ENCODE measurements at places on chromosomes 13 and 19.

GRCh38 chr13:85993567-85993966 is 194.3 kb upstream of the SLITRK6 start:
- no peak for DNase-seq

DNA sequence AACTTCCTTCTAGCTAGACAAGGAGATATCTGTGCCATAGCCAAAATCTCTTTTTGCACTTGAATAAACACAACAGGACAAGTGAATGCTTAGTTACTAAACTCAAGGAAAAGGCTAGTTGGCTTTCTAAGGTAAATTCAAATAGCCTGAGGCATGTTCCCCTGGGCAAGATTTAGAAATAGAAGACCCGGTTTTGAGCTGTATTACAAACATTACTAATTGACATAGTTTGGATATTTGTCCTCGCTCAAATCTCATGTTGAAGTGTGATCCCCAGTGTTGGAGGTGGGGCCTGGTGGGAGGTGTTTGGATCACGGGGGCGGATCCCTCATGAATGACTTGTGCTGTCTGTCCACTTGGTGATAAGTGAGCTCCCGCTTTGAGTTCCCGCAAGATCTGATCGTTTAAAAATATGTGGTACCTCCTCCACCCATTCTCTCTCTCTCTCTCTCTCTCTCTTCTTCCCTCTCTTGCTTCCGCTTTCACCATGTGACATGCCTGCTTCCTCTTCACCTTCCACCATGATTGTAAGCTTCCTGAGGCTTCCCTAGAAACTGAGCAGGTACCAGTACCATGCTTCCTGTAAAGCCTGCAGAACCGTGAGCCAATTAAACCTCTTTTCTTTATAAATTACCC is 3.9 kb upstream of the KBTBD6 start:
- DNase-seq, result no peak

DNA sequence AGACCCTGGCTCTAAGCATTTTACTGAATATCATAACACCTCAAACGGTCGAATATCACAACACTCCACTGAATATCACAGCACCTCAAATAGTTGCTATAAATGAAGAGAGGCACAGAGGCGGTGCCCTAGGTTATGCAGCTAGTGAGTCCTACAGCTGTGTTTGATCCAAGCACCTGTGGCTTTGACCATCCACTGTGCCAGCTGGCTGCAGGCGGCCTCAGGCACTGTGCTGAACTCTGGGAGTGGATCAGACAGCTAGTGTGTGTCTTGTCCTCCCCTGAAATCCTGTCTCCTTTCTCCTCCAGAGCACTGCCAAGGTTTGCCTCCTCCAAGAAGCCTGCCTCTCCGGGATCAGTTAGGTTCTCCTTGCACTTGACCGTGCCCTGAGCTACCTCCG is 7.3 kb downstream of the NOSIP start:
- no peak for DNase-seq

GRCh38 chr19:55312621-55313512 is 12.3 kb downstream of the TMEM150B start:
- DNase-seq, result no peak

DNA sequence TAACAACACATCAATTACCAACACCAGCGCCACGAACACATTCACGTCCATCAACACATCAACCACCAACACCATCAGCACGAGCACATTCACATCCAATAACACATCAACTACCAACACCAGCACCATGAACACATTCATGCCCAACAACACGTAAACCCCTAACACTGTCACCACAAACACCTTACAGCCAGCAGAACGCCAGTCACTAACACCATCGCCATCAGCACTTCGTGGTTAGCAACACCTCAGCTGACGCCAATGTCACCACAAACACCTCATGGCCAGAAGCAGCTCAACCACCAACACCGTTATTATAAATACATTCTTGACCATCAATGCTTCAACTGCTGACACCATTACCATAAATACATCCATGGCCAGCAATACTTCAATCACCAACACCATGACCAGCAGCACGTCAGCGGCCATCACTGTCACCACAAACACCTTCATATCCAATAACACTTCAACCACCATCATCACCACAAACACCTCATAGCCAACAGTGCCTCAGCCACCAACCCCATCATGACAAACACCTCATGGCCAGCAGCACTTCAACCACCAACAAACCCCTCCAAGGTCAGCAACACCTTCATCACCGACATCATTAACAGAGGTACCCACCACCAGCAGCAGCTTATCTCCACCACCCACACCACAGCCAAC is 9.4 kb downstream of the FCER2 start:
- DNase-seq, result no peak
